ENCODE measurements at places on chromosomes 5 and 9.

GRCh38 chr9:78314550-78314949 lies 17.6 kb downstream of the PSAT1 start:
- no peak for DNase-seq

DNA sequence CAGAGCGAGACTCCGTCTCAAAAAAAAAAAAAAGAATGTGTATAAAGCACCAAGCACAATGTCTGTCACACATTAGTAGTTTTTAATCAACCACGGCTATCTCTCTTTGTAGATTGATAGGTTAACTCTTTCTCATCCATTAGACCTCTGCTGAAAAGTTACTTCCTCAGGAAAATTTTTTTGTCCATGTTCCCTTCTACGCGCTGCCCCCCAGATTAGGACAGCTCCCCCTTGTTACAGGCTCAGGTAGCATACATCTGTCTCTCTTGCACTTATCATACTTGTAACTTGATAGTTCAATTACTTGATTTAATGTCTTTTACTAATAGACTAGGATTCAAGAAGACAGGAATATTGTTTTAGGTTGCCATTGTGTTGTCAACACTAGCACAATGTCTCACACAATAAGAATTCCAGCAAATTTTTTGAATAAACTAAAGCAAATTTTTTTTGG lies 1.5 kb downstream of the SPDL1 start:
- no peak for DNase-seq

GRCh38 chr5:85488295-85488694 lies 1103.6 kb upstream of the EDIL3 start:
- no peak for DNase-seq

DNA sequence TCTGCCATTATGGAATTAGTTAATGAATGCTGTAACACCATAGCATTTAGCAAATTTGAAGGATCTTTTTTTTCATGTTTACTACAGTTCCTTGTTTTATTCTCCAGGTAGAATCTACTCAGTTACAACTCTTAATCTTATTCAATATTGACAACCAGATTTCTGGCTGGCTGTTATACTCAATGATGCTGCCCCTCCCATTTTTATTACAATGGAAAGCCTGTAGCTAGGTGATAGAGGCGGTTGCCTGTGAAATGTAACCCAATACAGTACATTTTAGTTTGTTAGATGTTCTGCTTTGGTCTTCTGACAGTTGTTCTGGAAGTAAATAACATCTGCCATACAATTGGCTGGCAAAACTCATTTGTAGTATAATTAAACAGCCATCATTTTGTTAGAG lies 294.2 kb downstream of the DMRTA1 start:
- DNase-seq: no peak

GRCh38 chr5:119367502-119368237 lies 11.9 kb downstream of the TNFAIP8 start:
- no peak for DNase-seq

DNA sequence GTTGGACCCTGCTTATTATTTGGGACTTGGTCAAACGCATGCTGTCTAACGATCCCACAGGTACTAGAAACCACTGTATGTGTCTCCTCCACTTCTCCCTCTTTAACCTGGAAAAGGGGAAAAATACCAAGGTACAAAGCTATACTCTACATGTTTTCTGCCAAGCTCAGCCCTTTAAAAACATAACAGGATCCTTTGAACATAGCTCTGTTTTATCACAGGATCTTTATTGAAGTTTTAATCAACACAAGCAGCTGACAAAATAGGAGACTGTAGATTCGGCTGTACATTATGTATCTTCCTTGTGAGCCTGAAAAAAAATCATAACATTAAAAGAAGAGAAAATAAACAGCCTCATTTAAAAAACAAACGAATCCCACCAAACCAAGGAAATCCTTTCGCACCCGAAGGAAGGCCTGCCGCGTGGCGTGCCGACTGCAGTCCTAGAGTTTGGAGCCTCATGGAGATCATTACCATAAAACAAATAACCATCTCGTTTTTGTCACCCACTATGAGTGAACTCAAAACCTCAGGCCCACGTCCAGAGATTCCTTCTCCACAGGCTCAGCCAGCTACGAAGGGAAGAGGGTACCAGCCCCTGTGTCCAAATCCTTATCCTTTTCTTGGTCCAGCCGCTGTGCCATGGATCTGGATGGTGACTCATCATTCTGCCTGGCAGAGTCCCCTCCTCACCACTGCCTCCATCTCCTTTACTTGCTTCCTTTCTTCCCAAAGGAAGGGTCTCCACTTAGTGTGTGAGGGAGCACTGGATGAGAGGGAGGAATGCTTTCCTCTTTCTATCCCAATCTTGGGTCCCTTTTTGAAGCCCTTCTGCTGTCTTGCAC lies 651.1 kb downstream of the CCDC171 start:
- DNase-seq: no peak

GRCh38 chr5:120012431-120012830 lies 383.1 kb downstream of the FAM170A start:
- no peak for DNase-seq

DNA sequence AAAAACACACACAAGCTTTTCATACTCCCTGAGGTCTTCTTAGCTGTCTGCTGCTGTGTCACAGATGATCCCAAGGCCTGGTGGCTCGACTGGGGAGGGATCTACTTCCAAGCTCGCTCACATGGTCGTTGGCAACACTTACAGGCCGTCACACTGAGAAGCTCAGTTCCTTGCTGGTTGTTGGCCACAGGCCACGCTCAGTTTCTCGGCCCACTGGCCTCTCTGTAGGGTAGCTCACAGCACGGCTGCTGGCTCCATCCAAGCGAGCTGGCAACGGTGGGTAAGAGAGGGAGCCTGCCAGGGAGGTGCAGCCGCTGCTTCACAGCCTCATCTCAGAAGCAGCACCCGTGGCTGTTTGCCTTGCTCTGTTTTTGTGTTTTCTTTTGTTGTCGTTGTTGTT lies 43.8 kb upstream of the GFPT2 start:
- DNase-seq: no peak

GRCh38 chr9:134217431-134218210 lies 53.3 kb upstream of the RNU6ATAC start:
- DNase-seq: no peak

DNA sequence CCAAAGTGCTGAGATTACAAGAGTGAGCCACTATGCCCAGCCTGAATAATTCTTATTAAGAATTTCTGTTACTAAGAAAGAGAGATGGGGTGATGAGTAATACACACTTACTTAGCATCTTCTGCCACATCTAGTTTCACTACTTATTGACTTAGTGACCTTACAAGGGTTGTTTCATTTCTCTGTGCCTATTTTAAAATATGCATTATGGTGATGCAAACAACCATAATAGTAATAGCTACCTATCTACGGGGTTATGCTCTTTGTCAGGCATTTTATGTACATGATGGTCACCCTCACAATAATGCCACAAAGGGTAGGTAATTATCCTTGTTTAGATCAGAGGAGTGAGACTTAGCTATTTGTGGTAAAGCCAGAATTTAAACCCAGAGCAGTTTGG lies 499.0 kb upstream of the SGCD start:
- DNase-seq: no peak

DNA sequence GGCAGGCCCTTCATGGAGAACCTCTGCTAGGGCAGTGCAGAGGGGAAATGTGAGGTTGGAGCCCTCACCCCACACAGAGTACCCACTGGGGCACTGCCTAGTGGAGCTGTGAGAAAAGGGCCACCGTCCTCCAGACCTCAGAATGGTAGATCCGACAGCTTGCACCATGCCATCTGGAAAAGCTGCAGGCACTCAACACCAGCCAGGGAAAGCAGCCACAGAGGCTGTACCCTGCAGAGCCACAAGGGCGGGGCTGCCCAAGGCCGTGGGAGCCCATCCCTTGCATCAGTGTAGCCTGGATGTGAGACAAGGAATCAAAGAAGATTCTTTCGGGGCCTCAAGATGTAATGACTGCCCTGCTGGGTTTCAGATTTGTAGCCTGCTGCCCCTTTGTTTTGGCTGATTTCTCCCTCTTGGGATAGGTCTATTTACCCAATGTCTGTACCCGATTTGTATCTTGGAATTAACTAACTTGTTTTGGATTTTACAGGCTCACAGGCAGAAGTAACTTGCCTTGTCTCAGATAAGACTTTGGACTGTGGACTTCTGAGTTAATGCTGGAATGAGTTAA lies 16.6 kb upstream of the ZDHHC11 start:
- DNase-seq: no peak

DNA sequence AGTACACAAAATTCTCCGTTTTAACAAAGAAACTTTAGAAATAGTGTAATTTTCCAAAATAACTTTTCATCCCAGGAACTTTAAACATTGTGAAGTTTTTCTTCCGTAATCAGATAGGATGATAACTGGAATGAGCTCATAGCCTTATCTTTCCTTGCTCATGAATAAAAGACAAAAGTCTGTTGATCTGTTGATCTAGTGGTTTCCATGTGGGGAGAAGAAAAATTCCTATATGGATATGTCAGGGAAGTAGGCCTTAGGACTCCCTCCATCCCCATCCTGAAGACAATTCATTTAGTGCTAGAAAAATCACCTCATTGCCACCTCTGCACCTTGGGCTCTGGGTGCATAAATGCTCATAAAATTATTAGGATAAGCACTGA lies 266.6 kb downstream of the SMARCA2 start:
- DNase-seq: no peak

GRCh38 chr9:87609002-87609401 lies 111.3 kb downstream of the DAPK1 start:
- no peak for DNase-seq

DNA sequence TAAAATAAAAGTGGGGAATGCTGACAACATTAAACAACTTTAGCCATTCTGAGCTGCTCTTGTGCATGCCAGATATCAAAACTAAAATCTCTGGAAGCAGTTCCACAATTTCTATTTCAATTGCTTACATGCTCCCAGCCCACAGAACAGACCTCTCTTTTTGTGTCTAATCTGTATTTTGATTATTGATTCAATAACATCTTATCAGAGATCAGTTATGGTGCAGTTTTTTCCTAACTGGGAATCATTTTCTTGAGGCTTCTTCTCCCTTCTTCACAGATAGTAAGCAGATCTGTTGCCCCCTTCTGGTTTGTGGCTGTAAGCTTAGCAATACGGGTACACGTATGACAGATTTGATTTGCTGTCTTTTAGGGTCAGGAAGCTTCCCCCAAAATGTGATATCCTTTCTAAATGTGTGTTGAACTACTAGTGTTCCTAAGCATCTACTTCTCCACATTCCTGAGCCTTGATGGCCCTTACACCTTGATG lies 39.4 kb downstream of the MRPS27 start:
- no peak for DNase-seq

Measured in dorsolateral prefrontal cortex (tissue), 122 donors.